ENCODE measurements at places on chromosomes 11 and 22.
A peak's percentile ranks its signal among the peaks of the same experiment; 100 is the strongest.

- DNase-seq = peak; percentile 81
Measured at GRCh38 chr11:73661035-73661628, 14.8 kb downstream of the PLEKHB1 start.

DNA sequence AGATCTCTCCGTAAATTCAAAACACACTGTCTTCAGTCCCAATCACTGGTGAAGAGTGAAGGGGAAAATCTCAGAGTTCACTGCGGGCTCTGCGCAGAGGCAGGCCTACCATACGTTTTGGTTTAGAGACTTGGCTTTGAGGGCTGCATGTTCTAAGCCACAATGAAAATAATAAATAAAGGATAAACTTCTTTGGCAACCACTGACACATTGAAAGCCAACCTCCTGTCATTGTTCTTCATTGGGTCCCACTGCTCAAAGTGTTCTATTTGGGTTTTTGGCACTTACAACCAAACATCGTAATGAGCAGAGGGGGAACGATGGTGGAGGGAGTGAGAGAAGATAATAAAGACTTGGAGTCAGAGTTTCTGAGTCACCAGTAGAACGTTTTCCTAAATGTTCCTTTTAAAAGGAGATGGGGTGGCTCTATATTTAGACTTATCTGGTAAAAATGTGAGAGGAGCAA lies 472.9 kb downstream of the SOX6 start:
- no peak for DNase-seq

DNA sequence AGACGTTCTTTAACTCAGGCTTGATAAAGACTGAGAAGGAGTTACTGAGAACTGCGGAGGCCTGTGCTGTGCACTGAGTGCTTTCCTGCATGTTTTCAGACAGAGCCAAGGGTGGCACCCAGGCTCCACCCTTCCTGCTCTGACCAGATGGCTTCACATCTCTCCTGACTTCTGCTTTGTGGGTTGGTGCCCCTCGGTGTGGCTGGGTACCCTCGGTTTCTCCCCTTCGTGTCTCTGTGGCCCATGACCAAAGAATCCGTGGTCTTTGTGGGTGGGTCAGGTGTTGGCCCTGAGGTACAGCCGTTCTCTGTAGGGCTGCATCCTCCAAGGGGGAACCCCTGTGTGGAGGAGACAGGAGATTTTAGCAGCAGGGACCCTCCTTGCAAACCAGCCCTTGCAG lies 34.3 kb downstream of the GRIK4 start:
- no peak for DNase-seq

GRCh38 chr22:45008751-45009605 lies 827 bp downstream of the PHF21B start:
- no peak for DNase-seq

GRCh38 chr11:112975493-112975892 lies 14.3 kb downstream of the NCAM1 start:
- no peak for DNase-seq

GRCh38 chr11:2302896-2303626 lies 1.2 kb downstream of the TSPAN32 start:
- DNase-seq = no peak
